ENCODE measurements at places on chromosomes 5 and 9.

- no peak for DNase-seq
Observed at GRCh38 chr5:137207023-137207760, 291.9 kb downstream of the SPOCK1 start.

DNA sequence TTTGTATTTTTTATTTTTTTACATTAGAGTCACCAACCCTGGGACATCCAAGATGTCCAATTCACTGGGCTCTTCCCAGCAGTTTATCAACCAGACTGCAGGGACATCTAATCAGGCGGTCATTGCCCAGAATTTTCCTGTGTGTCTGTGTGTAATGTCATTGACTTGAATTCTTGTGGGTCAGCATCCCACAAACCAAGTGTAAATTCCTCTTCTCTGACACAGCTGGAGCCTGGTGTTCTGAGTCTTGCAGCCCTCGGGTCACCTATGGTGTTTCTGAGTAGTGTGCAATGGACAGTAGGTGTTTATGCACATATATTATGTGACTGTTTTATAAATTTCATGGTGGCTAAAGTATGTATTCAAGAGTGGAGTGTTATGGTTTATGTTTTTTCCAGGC lies 815.7 kb downstream of the SEMA5A start:
- DNase-seq = peak; percentile 24

DNA sequence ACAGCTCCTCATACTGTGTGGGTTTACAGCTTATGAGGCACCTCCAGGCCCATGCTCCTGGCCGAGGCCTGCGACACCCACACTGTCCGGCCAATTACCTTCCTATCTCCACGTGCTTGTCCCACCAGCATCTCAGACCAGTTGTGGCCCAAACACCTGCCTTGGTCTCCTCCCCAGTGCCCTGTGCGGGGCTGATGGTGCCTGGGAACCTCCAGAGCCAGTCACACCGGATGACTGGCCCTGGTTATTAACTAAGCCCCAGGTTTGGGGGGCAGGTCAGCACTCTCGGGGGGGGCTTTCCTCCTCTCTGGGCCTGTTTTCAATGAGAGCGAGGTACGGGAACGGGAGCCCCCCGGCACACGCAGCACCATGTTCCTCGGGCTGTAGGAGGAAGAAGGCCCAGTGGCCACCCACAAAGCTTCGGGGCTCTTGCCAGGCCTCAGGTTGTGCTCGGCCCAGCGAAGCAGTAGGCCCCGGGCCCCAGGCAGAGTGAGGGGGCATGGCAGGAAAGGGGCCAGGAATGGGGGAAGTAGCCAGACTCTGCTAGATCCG lies 76.0 kb upstream of the PHYKPL start:
- no peak for DNase-seq

GRCh38 chr5:149432911-149433401 lies 53.9 kb upstream of the IL17B start:
- no peak for DNase-seq

DNA sequence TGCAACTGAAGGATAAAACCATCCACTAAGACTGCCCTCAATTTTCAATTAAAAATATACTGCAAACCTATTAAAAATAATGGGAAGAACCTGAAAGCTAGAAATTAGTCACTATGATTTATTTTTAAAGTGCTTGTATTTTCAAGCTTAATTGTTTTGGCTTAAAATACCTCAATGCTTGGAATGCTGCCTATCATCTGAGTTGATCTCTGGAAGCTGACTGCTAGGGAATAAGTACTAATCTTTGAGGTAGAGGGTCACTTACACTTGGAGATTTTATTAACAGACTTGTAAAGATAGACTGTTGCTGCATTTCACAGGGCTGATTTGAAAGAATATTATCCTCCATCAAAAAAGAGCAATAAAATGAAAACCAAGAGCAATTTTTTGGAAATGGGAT lies 6.2 kb downstream of the PCSK1 start:
- no peak for DNase-seq

All from AG04450 (cell line).